ENCODE measurements at places on chromosomes 16 and 17. TPM values are rescaled to one million over a fixed set of nuclear protein-coding genes. Genes with fewer than 3 reads are reported as not detected.

DNA sequence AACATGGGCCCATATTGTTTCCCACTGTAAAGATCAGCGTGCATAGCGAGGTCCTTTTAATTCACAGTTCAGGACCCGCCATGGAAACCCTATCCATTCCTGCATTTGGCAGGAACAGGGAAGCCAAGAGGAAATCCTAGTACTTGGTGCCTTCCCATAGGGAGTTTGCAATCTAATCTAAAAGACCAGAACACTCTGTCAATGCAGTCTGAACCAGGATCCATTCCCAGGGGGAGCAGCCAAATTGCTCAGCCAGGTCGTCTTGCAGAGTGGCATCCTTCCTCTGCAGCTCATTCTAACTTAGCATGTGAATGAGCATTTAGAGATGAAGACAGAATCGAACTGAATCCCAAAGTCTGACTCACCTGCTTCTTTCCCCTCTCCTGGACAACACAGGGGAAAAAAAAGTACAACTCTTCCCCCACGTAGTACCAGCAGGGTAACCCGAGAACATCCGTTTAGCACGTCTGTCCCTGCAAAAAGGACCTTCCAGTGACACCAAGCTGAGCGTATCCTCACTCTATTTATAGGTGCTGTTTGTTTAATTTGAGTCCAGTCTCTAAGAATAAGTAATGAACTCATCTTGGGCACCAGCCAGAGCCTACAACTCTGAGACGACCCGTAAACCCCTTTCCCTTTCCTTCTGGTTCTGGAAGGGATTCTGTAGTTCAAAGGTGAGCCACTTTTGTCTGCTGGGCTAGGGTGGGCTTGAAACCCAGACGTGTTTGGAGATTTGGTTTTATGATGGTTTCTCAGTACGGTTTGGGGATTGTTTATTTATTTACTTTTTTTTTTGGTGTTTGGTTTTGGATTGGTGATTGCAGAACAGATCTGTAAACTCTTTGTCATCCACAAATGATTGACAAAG, 74.5 kb downstream of the ERCC4 start:
- no peak overlapping the region for H3K4me3 ChIP-seq
- H3K4me1 ChIP-seq, result no peaks in the 10 kb centered on the region
- DNase-seq, result no peak
- no peak overlapping the region for H3K27ac ChIP-seq

Gene CNTNAP1
- total RNA-seq, result 15.1 TPM

- H3K27me3 ChIP-seq, result no peaks in the 10 kb centered on the region
- no peak overlapping the region for H3K27ac ChIP-seq
- no peaks in the 10 kb centered on the region for H3K36me3 ChIP-seq
- H3K4me1 ChIP-seq, result peaks cover 21% of the 10 kb centered on the region
Observed at GRCh38 chr17:35238821-35239220, 4.1 kb upstream of the SLFN5 start.

DNA sequence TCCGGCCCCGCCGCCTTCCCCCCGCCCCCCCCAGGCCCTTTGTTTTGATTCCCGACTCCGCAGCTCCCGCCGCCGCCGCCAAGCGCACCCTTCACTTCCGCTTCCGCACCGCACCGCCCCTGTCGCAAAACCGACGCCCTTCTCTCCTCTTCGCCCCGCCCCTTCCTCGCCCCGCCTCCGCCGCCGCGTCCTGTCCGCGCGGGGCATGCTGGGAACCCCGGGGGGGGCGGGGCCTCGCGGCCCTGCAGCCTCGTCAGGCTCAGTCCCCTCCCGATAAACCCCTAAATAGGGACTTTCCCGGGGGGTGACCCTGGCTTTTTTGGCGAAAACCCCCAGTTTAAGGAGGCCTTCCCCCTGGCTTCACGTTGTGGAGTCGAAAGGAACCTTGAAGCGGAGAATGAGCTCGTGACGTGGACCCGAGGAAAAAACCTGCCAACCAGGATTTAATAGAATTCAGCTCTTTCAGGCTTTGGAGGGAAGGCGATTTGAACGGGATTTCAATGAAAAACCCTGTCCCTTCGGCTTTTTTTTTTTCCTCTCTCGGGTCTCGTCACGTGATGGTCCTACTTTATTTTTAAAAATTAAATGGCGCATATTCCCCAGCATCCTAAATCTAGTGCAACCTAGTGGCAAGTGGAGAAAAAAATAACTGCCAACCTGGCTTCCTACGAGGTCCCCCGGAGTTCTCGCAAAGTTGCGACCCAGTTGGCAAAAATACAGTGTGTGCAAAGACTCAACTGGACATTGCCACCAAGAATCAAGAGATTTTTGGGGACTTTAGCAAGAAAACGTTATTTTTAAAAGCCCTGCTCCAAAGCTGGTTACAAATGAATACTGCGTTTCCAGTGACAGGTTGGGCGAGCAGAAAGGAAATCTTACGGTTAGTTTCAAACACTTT, at the start of gene MARF1:
Gene MARF1, minus strand, starts transcription at position 107 of the 898 bp plus-strand sequence. CDS start 3,921 bp downstream, outside the sequence.
- H3K4me3 ChIP-seq, result peak within 1 kb of the TSS; percentile 95
- peaks cover 9% of the 10 kb centered on the region for H3K36me3 ChIP-seq
- H3K4me1 ChIP-seq, result peaks cover 46% of the 10 kb centered on the region
- DNase-seq, result peak; percentile 99
- peak within 1 kb of the TSS; percentile 97 for H3K27ac ChIP-seq

DNA sequence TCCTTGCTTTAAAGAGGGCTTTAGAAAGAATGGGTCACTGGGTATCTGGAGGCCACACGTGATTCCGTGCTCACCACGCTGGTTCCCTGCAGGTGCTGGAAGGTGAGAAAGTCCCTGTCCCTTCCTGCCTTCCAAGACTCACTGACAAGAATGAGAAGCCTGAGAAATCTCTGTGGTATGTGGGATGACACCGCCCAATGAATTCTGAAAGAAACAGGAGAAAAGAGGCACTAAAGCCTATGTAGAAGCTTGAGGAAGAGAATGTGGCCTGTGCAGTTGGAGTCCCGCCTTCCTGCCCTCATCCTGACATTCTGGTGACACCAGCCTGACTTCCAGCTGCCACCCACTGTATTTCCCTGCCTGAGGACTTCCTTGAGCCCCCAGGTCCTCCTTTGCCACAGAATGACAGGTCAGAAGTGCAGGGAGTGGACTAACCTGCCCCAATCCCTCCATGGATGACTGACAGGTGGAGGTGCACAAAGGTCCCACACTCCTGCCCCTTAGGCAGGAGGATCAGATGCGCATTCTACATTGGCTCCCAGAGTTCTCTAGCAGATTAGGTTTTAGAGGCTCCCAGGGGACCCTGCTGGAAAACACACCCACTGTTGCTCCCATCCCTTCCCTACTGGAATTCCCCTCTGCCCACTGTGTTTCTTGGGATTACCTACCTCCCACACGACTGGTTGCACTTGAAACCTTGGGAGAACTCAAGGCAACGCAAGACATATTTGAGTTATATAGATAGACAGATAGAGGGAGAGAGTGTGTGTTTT, 38.6 kb upstream of the TENT4B start:
- no peaks in the 10 kb centered on the region for H3K36me3 ChIP-seq
- H3K27ac ChIP-seq, result no peak overlapping the region
- no peak for DNase-seq
- no peaks in the 10 kb centered on the region for H3K27me3 ChIP-seq

Gene PIRT
- not detected for total RNA-seq

DNA sequence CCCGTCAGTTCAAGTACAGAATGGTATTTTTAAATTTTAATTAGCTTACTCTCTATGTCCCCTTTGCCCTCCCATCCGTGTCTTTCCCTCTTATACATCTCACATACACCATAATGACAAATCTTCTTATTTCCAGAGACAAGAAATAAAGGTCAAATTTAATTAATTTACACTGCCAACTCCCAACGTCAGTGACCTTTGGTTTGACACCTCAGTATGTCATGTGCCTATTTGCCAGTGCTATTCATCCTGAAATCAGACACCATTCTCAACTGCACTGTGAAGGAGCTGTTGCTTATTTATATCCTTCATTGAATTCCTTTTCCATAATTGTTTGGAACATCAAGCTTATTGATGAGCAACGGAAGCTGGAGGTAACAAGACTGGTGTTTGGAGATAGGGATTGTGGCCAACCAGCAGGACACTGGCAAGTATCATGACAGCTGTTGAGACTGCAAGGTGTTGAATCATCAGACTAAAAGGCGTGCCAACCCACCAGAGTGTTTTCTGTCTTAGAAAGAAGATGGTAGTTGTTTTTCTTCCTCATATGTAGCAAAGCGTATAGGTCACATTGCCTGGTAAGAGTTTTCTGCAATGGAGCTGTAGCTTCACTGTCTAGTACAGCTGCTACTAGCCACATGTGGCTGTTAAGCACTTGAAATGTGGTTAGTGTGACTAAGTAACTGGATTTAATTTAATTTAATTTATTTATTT, 12.5 kb downstream of the CALCOCO2 start:
- no peak overlapping the region for H3K4me3 ChIP-seq
- no peak for DNase-seq

Gene MYBBP1A
- total RNA-seq, result 53.8 TPM

Gene ASGR1
- 2.4 TPM for total RNA-seq

DNA sequence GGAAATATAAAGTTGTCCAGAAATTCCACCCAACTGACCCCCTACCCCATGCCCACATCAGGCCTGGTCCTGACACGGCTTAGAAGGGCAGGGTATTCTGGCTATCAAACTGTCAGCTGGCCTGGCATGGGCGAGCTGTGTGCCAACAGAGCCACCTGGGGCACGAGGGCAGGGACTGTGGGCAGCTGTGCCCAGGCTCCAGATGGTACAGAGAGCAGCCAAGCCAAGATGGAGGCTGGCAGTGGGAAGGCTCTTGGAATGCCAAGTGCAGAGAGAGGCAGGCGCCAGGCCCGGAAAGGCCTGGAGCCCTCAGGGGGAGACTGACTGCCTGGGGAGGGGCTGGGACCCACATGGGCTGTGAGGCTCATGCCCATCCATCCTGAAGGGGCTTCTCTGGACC, 24.3 kb upstream of the PHF12 start:
- H3K4me1 ChIP-seq, result peaks cover 5% of the 10 kb centered on the region
- no peak for DNase-seq
- no peak overlapping the region for H3K4me3 ChIP-seq

Gene DHX40
- total RNA-seq, result 23.9 TPM

- no peak for DNase-seq
- H3K27me3 ChIP-seq, result no peaks in the 10 kb centered on the region
- H3K27ac ChIP-seq, result no peak overlapping the region
- peaks cover 4% of the 10 kb centered on the region for H3K4me1 ChIP-seq
Observed at GRCh38 chr17:671076-671762, 43.4 kb downstream of the VPS53 start.

DNA sequence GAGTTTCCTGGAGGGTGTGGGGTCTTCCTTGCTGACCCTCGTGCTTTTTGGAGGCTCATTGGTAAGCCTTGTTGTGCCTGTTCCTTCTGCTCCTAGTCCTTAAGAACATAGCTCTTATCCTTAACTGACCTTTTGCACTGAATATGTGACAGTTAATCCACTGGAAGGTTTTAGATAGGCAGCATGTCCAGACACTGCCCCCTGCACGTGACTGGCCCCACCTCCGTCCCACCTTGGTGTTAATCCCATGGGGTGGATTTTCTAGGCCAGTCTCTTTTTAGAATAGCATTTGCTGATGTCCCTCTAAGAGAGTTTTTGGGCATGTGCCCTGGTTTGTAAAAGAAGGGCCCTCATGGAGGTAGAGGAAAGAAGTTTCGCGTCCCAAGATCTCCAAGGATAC, 58.3 kb downstream of the RBFOX1 start:
- H3K27me3 ChIP-seq, result no peaks in the 10 kb centered on the region
- no peaks in the 10 kb centered on the region for H3K36me3 ChIP-seq
- no peak for DNase-seq
- H3K27ac ChIP-seq, result no peak overlapping the region

DNA sequence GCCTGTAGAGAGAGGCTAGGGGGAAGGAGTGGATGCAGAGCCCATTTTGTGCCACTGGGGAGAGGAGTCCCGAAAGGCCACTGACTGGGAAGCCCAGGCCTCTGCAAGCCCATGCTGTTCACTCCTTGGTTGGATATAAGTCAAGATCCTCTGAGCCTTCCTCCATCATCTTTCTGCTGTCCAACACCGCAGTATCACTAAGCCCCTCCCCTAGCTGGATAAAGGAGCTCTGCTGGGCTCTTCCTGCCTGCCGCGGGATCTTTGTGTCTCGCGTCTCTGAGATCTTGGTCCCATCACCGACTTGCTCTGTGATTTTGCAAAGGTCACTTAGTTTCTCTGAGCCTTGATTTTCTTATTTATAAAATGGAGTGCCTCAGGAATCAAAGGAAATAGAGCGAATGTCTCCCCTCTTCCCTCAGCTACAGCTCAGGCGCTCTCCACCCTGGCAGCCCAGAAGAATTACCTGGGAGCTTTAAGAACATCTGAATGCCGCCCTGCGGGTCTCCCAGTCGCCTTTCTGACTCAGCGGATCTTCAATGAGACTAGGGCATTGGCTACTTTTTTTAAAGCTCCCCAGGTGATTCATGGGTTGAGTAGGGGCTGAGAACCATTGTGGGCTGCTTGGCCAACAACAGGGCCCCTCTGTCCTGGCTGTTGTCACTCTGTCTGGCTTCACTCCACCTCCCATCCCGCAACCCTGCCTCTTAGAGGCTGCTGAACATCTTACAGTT, 25.2 kb upstream of the TMEM220 start:
- no peaks in the 10 kb centered on the region for H3K27me3 ChIP-seq
- no peaks in the 10 kb centered on the region for H3K36me3 ChIP-seq
- H3K4me3 ChIP-seq, result no peak overlapping the region
- H3K4me1 ChIP-seq, result no peaks in the 10 kb centered on the region
- no peak overlapping the region for H3K27ac ChIP-seq

All from left lung (tissue), 14 donors.